Cortex of kidney (tissue), 1 donor: ENCODE measurements at places on chromosomes 7 and 10.

DNA sequence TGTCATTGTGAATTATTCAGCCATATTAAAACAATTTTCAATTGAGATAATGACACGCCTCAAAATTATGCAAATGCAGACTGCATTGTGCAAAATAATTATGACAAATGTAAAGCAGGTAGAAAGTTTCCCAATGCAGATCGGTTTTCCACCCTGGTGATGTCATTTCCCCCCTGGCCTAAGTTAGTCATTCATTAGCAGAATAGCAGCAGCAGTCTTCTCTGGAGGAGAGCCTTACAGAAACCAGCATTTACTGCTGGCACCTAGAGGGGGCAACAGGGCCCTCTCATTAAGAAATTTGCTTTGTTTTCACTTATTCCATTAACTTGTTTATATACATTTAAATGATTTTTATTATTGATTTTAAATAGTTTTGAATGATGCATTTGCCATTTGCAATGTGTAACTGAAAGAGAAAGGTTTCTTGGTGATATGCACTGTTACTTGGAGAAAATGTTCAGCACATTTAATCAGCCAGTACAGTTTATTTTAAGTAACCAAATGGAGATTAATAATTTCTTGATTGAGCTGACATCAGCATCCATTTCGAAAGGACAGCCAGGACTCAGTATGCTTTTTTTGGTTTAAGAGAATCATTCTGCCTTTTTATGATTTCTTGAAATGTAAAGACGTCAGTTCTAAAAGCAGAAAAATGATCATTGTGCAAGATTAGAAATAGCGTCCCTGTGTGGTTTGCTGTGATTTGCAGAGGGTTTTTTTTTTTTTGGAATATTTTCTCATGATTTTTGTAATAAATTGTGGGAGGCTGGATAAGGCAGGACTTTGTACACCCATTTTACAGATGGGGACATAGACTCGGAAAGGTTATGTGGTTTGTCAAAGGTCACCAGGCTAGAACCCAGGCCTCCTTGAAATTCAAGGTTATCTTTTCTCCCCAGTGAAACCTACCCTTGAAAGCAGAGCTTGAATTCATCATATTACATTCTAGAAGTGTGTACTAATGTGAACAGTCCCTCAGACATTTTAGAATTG lies 3.5 kb downstream of the ARID5B start:
- no peak for DNase-seq

DNA sequence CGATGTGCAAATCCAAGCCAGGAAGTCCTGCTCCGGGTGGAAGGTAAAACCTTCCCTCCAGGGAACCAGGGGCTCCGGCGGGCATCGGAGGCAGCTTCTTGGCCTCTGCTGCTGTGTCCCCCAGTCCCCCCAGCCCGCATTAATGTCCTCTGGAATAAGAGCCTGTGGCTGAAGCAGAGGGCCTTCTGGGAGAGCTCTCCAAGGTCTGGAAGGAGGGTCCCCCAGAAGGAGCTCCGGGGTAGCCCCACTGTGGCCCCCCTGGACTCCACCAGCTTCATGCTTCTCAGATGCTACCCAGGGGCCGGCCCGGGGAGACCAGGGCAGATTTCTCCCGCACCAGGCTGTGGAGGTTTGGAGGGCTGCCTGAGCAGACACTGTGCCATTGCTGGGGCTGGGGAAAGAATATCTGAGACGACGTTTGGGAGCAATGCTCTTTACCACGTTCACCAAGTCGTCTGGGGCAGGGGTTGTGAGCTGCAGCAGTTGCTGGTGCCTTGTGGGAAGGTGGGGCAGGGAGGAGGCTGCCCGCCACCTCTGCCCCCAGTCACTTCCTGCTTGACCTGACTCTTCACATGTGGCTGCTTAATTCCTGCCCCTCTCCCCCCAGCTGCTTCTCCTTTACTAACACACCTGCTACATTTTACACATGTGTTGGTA lies 8.3 kb downstream of the ZNF853 start:
- no peak for DNase-seq

- DNase-seq = no peak
Observed at GRCh38 chr7:29793507-29793906, 12.8 kb upstream of the WIPF3 start.

- no peak for DNase-seq
Observed at GRCh38 chr7:37674531-37674930, 9.0 kb upstream of the GPR141 start.

DNA sequence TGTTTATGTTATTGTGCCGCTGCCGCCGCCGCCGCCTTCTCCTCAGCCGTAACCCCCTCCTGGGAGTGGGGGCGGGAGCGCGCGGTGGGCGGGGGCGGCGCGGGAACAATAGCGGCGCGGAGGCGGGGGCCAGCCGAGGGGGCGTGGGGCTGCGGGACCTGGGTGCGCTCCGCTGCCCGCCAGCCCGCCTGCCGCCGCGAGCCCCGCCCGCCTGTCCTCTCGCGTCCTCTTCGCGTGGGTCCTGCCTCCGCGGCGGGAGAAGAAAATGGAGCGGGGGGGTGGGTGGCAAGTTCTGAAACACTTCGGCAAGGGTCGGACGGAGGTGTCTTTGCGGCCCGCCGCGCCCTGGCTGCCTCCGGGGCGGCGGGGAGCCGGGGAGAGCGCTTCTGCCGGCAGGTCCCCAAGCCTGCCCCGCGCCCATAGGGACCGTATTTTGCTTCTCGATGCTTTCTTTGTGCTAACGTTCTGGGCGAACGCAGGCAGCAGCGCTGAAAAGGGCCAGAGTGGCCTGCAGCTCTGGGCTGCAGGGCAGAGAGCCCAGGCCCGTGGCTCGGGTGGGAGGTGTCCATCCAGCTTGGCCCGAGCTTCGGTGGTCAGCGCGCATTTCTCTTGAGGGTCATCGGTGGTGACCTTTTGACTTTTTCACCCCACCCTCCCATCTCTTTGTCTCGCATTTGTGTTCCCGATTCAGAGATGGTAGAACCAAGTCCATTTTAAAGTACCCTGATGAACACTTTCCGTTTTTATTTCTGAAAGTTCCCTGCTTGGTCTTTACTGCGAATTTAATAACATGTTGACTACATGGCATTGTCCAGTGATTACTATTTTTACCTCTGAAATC lies 613 bp downstream of the MAPK8 start:
- DNase-seq = no peak

DNA sequence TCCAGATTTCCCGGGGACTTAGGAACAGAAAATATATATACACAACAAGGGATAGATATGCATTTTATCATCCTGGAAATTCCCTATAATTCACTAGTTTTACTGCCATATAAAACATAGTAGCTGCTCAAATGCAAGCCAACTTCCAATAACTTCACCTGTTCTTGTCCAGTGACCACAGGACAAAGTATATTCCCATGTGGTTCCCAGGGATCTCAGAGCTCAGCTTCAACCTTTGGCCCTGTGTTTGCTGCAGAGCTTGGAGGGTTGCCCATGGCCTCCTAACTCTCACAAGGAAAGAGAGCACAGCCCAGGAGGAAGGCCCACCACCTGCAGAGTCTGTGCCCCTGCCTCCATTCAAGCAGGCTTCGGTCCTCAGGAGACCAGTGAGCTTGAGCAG lies 4.5 kb upstream of the DRGX start:
- no peak for DNase-seq

GRCh38 chr7:46468753-46469356 lies 547.8 kb upstream of the IGFBP3 start:
- DNase-seq = no peak

GRCh38 chr7:151663382-151664100 lies 143.8 kb upstream of the RHEB start:
- no peak for DNase-seq

DNA sequence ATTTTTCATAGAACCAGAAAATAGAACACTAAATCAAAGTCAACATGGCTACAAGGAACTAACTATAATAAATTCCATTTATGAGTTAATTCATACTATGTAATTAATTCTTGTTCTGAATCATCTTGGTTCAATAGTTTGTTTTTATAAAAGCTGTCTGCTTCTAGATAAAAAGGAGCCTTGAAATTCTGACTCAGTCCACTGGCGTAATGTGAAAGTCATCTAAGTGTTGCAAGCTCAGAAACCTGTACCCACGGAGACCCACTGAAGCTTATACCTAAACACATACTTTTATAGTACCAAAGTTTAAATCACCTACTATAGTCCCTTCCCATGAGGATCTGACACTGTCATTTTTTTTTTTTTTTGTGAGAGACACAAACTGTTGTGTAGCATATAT lies 489.4 kb downstream of the SEMA3D start:
- no peak for DNase-seq

- no peak for DNase-seq
Observed at GRCh38 chr10:12975266-12975665, 26.2 kb downstream of the CCDC3 start.

- DNase-seq = no peak
Observed at GRCh38 chr7:71229699-71230098, 97.8 kb downstream of the GALNT17 start.

DNA sequence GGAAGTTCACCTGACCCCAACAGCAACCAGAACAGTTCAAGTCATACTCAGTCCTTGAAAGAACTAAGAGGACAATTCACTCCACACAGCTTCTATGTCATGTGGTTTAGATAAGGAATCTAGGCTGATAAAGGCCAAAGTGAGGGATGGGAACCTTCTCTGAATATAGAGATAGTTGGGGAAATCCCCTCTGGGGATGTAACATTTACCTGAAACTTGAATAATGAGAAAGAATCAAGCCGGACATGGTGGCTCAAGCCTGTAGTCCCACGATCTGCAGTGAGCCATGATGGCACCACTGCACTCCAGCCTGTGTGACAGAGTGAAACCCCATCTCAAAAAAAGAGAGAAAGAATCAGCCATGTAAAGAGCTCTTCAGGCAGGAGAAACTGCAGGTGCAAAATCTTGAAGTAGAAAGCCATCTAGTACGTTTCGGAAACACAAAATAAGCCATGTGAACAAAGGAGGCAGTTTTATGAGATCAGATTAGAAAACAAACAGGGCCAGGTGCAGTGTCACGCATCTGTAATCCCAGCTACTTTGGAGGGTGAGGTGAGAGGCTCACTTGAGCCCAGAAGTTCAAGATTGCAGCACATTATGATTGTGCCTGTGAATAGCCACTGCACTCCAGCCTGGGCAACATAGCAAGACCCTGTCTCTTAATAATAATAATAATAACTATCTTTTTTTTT lies 4.5 kb upstream of the DNMBP start:
- no peak for DNase-seq

- DNase-seq = no peak
Observed at GRCh38 chr10:102113956-102114857, 6.0 kb downstream of the LDB1 start.

- no peak for DNase-seq
Observed at GRCh38 chr7:129067943-129068548, 13.1 kb upstream of the TNPO3 start.

GRCh38 chr10:24518411-24518810 lies 205.3 kb downstream of the ARHGAP21 start:
- no peak for DNase-seq

- no peak for DNase-seq
Observed at GRCh38 chr7:34385384-34385783, 272.6 kb upstream of the NPSR1 start.
